Renal pelvis (tissue), 12 donors: ENCODE measurements at places on chromosomes 7 and 10.

DNA sequence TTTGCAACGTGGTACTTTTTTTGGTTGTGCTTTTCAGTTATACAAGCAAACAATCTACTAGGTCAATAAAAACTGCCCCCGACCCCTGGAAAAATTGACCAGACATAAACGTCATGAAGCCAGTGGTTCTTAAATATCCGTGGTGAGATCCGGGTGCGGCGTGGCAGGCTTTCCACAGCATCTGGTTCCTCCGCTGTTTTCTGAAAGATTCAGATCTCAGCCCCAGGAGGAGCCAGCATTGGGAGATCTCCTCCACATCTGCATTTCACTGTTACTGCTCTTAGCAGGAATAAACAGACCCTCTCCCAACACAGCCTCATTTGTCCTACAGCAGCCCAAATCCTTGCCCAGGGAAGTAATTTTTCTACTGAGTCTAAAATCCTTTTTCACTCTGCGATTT is 664.3 kb upstream of the FOXK1 start:
- no peak for DNase-seq

- DNase-seq = no peak
Measured at GRCh38 chr7:121479466-121479865, 83.4 kb upstream of the FAM3C start.

DNA sequence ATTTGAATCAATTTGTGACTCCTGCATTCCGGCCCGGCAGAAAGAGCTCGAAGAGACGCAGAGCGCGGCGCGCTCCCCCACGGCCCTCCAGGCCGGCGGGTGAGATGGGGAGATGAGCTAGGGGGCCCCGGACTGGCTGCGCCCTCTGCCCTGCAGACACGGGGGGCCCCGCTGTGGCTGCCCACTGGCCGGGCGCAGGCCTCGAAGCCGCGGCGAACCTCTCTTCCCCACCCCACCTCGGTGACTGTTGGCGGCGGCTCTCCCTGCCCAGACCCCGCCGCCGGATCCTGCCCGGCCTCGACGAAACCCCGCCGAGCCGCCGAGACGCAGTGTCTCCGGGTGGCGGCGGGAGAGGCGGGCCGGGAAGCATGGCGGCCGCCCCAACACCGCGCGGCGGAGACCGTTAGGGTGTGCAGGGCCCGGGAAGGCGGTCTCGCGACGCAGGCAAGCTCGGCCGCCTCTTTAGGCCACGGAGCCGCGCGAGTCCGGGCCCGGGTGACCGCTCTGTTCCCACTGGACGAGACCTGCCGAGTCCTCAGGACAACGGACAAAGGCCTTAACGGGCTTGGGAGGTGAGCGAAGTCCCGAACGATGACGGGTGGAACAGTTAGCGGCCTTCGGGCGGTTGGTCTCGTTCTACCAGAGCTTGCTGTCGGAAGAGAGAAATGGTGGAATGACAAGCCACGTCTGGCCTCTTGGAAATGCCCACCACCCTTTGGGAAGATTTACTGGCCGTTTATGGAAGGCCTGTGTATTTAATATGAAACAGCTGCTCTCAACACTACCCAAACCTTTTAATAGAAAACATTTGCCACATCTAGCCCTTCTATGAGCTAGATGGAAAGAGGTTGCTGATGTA is 24.3 kb downstream of the NUP42 start:
- DNase-seq = peak; percentile 43

DNA sequence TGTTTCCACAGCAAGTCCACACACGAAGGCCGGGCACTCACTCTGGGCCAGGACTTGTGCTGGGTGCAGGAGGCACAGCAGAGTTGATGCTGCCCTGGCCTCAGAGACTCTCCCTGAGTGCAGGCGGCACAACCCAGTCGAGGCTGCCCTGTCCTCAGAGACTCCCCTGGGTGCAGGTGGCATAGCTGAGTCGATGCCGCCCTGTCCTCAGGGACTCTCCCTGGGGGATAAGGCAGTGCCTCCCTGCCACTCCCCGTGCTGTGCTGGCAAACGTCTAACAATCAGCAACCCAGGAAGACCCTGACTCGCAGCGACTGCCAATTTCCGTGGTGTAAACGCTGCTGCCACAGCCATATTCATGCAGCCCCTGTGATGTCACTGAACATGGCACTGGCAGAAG is 93.1 kb downstream of the PDGFA start:
- DNase-seq = no peak

DNA sequence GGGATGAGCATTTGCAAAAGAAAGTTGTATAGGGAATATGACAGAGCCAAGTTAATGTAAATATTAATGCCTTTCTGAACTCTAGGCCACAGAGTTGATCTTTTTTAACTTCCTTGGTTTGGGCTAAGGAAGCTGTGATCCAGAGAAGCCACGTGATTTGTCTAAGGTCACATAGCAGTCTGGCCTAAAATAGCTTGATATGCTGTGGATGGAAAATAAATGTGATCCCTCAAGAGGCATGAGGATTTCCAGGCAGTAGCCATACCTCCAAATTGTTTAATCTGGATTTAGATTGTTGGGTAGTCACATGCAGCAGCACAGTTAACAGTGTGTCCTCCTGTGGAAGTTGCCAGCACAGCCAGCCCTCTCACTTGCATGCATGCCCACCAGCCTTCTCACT is 165.7 kb upstream of the LANCL2 start:
- DNase-seq = no peak

GRCh38 chr10:21975378-21975990 is 28.0 kb downstream of the DNAJC1 start:
- DNase-seq = peak; percentile 29

GRCh38 chr7:151518105-151518946 is 1.4 kb downstream of the RHEB start:
- peak; percentile 31 for DNase-seq

- no peak for DNase-seq
Measured at GRCh38 chr7:78487464-78487863, 688.9 kb downstream of the PHTF2 start.

- no peak for DNase-seq
Measured at GRCh38 chr10:42477170-42477569, 161.2 kb downstream of the ZNF33B start.

- DNase-seq = no peak
Measured at GRCh38 chr10:95423164-95424005, 132.6 kb upstream of the PDLIM1 start.

DNA sequence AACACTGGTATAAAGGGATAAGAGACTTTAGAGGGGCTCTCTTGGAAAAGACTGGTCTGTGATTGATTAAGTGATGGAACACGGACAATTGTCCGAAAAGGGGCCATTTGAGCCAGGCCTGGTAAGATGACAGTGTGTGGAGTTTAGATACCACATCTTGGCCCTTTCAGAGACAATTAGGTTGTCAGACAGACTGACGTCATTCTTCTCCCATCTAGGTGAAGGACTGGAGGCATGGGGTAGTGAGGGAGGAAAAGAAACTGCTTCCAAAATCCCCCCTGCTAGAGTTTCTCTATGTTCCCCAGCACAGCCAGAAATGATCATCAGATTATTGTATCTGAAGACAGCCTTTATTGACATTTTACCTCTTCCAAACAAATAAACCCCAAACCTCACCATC is 84.8 kb upstream of the MYO3A start:
- no peak for DNase-seq

DNA sequence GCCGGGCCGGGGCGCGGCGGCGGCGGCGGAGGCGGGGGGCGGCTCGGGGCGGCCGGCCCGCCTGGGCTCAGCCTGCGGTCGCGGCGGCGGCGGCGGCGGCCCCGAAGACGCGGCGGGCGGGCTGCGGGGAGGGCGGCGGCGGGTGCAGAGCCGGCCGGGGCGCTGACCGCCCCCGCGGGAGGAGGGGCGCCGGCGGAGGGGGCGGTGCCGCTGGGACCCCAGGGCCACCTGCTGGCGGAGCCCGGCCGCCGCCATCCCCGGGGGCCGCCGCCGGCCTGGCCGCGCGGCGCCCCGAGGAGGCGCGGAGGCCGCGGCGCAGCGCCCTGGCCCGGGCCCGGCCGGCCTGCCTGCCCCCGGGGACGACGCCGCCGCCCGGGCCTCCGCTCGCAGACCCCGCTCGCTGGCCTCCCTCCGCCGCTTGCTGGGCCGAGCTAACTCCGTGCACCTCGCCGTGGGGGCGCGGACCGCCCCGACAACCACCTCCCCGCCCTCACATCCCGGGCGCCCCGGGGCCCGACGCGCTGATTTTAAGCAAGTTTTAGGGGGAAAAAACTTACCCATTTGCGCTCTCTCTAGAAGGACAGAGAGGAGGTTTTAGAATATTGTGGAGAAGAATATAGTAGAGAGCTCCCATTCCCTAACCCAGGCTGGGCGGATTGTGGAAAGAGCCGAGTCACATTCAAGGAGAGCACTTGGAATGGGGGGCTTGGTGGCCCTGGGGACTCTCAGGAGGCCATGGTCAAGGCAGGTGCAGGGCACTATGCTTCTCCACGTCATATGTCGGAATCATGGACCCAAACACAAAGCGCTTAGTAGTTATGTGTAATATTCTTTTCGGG is at the start of gene BEND7:
BEND7 (minus strand) TSS at position 140 of the 839 bp plus-strand sequence. CDS start 481 bp downstream, outside the sequence.
- DNase-seq = peak; percentile 42

- no peak for DNase-seq
Measured at GRCh38 chr7:145665499-145666258, 450.9 kb upstream of the CNTNAP2 start.

- DNase-seq = no peak
Measured at GRCh38 chr10:75531571-75532031, 100.2 kb downstream of the LRMDA start.

DNA sequence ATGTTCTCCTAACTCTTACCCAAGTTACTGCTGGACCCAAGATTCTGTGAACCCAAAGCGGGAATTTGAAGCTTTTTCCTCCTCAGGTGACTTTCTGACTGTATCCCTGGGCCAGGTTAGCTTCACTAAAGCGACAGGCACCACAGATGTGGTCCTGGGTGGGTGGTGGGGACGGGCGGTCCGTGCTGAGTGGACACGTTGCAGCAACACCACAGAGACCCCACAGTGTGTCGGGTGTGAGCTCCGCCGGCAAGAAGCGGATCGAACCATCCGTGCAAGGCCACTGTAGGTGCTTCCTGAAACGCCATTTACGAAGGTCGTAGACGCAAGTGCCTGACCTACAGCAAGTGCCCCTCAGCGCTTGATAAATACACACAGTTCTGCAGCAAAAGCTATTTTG is 325.9 kb downstream of the ADARB2 start:
- no peak for DNase-seq

- peak; percentile 17 for DNase-seq
Measured at GRCh38 chr7:19665399-19666008, 43.3 kb downstream of the POLR1F start.

DNA sequence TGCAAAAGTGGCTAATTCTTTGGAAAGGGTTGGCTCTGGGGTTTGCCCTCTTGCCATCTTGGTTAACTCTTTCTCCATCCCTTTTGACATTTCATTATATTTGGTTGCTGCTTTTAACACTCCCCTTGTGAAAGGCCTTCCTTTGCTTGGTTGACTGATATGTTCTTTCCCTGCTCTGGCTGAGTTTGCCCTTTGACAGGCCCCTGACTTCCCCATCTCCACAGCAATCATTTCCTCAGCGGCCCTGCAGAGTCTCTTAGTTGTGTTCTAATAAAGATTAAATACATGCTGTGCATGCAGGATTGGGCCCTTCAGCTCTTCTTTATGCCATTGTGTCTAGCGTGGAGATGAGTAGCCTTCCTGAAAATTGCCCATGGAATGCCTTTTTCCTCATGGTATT is 84.5 kb upstream of the CSTF2T start:
- DNase-seq = no peak

DNA sequence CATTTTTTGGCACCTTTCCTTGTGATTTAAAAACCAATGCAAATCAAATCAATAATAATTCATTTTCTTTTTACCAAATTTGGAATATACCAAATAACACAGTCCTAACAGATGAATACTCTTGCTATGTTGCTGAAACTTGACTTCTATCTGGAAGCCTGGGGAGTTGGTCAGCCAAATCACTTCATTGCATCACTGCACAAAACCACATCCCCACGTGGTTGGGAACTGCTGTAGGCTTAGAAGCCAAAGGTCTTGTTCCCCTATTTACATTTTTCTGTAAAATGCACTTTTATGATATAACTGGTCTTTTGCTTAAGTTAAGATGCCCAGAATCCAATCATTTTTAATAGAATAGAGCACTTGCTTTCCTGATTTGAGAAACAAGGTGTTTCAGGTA is 15.2 kb downstream of the GPR85 start:
- DNase-seq = no peak

DNA sequence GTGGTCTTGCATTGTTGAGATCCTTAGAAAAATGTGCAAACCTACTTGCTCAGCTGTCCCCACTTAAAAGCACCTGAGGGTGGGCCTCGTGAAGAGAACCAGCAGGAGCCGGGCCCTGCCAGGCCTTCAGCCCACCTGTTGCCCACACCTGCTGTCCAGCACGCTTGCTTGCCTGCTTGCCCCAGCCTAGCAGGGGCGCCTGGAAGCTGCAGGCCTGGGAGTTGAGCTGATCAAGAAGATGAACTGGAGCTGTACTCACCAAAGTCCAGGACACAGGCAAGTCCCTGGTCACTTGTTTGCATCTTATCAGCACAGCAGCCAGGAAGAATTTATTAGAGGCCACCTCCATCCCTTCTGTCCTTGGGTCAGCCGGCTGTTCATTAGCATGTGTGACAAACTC is 23.2 kb downstream of the CYP26A1 start:
- DNase-seq = no peak

- DNase-seq = peak; percentile 36
Measured at GRCh38 chr10:4498711-4499251, 327.2 kb upstream of the AKR1E2 start.

DNA sequence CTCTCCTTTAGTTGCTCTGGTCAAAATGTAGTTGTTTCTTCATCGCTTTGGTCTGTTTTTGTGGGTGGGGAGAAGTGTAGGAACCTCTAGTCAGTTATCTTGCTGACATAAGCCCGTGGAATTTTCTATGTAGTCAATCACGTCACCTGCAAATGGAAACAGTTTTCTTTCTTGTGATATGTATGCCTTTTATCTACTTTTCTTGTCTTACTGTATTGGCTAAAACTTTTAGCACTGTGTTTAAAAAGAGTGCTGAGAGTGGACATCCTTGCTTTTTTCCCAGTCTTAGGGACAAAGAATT is 42.3 kb downstream of the AKR1E2 start:
- DNase-seq = no peak

- DNase-seq = no peak
Measured at GRCh38 chr10:7942316-7942715, 112.2 kb upstream of the GATA3 start.

GRCh38 chr10:120308589-120308988 is 148.4 kb upstream of the PLPP4 start:
- no peak for DNase-seq

GRCh38 chr10:97820096-97820704 is 29.4 kb upstream of the GOLGA7B start:
- no peak for DNase-seq

DNA sequence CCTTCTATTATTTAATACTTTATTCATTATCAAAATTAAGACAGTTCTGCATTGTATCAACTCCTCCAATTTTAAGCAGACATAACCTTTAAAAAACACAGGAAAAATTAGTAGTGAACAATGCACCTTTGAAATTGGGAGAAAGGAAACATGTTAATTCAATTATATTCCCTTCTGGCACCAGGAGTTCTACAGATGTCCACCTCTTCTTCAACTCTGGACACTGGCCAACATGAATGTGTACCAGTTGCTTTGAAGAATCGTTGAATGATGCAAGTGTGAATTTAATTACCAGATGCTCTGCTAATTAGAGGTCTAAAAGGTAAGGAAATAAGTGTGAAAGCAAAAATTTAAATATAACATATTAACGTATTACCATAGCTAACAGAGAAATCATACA is 206.7 kb upstream of the IGFBP3 start:
- DNase-seq = no peak

GRCh38 chr10:70584909-70585544 is 17.5 kb downstream of the PRF1 start:
- DNase-seq = peak; percentile 67

- no peak for DNase-seq
Measured at GRCh38 chr7:155551785-155552611, 5.6 kb upstream of the CNPY1 start.

GRCh38 chr7:41754046-41754445 is 51.2 kb upstream of the INHBA start:
- no peak for DNase-seq
